ENCODE measurements at places on chromosomes 16 and 17. TPM values are rescaled to one million over a fixed set of nuclear protein-coding genes. Genes with fewer than 3 reads are reported as not detected.

GRCh38 chr17:9409878-9410277, 165.7 kb downstream of the STX8 start:
- no peak for DNase-seq

DNA sequence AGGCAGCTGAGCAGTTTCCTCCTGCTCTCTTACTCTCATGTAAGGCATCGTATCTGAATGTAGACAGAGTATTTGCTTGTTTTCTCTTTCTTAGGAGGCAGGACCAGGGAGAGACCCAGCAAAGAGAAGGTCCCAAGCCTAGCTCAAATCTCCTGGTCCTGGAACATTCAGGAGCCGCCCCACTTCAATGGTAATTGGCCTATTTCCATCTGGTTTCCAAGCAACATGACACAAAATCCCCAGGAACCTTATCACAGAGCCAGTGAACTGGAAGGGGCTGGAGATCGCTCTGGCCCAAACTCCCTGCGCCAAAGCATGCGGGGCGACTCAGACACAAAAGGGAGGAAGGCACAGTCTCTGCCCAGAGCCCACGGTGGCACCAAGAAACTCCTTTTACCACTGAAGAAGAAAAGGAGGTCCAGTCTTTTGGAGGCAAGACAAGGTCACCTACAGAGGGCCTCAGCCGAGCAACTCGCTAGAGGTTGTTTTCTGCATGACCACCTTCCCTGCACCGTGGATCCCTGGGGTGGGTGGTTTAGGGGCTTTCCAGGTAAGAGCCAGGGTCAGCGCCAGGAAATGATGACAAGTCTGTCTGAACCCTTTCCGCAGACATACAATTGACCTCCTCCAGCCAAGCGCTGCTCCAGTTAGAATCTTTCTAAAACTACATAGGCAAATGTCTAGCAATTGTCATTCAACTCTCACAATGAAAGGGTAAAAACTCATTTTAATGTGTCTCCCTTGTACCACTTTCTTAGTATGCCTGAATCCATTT, 394.7 kb downstream of the SOX9 start:
- DNase-seq = no peak

DNA sequence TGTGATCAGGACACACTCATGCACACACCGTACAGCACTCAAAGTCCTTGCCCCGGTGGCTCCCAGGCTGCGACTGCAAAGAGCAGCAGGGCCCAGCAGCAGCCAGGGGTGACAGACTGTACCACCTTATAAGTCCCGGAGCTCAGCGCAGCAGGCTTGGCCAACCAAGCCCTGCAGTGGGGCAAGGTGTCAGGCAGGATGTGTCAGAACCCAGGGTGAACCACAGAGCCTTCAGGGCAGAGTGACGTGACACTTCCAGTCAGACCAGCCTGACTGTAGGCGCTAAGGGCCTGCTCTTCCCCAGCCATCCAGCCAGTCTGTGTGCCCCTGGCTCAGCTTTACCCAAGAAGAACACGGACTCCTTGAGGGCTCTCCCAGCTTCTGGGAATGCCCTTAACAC, 204.1 kb downstream of the COPRS start:
- DNase-seq = peak; percentile 74

The CCDC154 gene
- 2.9 TPM for total RNA-seq

The NBR1 gene
- total RNA-seq = 46.0 TPM

DNA sequence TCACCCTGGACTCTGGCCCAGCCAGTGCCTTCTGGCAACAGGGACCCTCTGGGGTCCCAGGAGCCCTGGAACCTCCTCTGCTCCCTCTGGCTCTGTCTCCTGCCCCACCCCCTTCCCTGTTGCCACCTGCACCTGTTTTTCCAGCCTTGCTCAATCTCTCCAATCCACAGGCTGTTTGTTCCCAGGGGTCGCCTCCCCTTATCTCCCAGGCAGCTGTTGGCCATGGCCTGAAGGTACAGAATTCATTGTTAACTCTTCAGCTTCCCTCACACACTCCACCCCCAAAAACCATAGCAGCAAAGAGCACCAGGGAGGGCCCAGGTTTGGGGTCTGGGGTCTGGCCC, 39.3 kb upstream of the TOB1 start:
- no peak for DNase-seq

GRCh38 chr17:78343187-78343542, 16.7 kb downstream of the SOCS3 start:
- no peak for DNase-seq

GRCh38 chr17:61458000-61458399, 5.8 kb downstream of the TBX4 start:
- DNase-seq = no peak

The KRTAP9-2 gene
- not detected for total RNA-seq

DNA sequence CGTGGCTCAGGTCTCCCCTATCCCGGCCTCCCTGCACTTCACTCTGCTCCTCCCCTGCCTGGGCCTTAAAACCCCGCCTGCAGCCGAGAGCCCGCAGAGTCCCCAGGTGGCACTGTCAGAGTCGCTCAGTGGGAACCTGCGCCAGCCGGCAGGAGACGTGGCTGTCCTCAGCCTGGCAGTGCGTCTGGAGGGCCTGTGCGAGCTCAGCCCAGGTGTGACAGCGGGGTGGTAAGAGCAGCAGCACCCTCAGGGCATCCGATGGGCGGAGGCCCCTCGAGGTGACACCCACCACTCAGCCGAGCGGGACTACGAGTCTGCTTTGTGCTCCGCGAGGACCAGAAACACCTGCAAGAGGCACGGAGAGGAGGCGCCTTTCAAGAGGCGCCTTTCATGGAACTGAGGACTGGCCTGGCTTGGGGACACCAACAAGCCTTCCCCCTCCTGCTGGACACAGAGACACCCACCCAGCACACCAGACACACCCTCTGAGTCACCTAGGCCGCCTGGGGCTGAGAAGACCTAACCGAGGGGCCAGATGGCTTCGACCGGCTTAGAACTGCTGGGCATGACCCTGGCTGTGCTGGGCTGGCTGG, at the start of gene CLDN9:
CLDN9 (plus strand) TSS at position 96 of the 593 bp plus-strand sequence; CDS start at position 536, 440 bp downstream.
- DNase-seq = no peak

- DNase-seq = no peak
These were observed 469 bp downstream of the AMZ2 start for GRCh38 chr17:68248199-68248825.

The FZD2 gene
- 0.30 TPM for total RNA-seq

DNA sequence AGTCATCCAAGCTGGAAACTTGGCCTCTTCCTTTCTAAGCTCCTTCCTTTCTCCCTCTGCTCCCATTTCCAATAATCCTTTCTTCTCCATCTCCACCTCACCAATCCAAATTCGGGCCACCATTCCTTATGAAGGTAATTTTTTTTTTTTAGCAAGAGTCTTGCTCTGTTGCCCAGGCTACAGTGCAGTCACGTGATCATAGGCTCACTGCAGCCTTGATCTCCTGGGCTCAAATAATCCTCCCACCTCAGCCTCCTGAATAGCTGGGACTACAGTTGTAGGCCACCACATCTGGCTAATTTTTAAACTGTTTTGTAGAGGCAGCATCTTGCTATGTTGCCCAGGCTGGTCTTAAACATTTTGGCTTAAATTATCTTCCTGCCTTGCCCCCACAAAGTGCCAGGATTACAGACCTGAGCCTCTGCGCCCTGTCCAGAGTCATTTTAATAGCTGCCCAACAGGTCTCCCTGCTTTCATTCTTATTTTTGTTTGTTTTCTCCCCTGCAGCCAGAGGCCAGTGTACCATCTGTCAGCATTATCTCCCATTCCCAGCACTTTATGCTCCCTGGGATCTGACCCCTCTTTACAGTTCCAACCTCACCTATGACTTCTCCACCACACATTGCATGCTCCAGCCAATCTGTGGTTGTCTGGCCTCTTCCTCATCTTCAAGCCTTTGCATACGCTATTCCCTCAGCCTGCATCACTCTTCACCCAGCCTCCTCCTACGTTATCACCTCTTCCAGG, 2.3 kb upstream of the GP2 start:
- DNase-seq = no peak

DNA sequence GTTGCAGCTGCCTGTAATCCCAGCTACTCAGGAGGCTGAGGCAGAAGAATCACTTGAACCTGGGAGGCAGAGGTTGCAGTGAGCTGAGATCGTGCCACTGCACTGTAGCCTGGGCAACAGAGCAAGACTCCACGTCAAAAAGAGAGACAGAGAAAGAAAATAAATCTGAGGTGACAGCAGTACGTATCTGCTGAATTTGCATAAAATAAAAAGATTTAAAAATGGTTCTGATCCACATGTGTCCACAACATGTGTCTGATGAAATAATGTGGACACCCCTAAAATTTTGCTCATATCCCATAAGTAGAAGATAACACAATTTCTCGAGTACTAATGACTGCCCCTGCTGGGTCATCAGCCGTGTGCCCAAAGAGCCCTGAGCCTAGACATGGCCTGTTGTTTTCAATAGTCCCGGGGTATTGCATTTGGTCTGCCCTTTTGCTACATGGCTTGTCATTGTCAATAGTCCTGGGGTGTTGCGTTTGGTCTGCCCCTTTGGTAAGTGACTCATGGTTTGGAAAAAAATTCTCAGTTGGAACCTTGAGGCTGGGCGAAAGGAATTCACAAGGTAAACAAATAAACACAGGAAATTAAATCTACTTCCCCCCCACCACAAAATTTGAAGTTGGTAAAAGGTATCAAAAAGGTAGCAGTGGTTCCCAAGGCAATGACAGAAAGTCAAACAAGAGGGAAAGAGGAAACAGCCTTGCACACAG, 434.6 kb upstream of the MAF start:
- DNase-seq = no peak

The CMTM4 gene
- 1.2 TPM for total RNA-seq

GRCh38 chr17:66331038-66331816, 28.8 kb downstream of the PRKCA start:
- no peak for DNase-seq

The NEK8 gene
- 3.6 TPM for total RNA-seq

DNA sequence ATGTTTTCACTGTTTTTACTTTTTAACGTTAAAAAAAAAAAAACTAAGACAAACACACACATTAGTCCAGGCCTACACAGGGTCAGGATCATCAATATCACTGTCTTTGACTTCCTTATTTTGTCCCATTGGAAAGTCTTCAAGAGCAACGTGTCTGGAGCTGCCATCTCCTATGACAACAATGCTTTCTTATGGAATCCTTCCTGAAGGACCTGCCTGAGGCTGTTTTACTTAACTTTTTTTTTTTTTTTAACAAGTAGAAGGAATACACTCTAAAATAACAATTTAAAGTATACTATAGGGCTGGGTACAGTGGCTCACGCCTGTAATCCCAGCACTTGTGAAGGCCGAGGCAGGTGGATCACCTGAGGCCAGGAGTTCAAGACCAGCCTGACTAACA, 71.8 kb upstream of the BCAR1 start:
- DNase-seq = no peak

- no peak for DNase-seq
These were observed 9.0 kb downstream of the NLRC5 start for GRCh38 chr16:56998352-56998751.

DNA sequence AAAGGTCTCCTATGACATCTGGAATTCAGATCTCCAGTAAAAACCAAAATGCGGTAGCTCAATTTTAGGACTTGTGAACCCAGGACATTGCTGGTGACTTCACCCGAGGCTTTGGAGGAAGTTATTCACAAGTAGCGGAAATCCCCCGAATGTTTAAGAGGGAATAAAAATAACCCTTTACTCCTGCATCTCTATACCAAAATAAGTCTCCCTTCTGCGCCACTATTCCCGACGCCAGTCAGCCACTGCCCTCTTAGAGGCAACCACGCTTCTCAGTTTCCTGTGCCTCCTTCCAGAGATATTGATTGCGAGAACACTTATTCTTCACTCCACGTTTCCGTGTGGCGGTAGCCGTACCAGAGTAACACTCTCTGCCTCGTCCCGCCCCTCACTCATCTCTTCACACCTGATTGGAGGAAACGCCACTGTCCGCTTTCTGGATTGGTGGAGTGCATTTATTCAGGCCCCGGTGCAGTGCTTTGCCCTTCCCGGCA, 27.4 kb downstream of the EMP2 start:
- peak; percentile 54 for DNase-seq

The NPIPA3 gene
- not detected for total RNA-seq

- no peak for DNase-seq
These were observed 17.2 kb downstream of the ATP6V0A1 start for GRCh38 chr17:42475835-42476234.

The MYH2 gene
- total RNA-seq = not detected

GRCh38 chr17:4645642-4646041, 4.2 kb upstream of the ALOX15 start:
- no peak for DNase-seq

- DNase-seq = no peak
These were observed 74.4 kb downstream of the PCTP start for GRCh38 chr17:55825213-55825612.

DNA sequence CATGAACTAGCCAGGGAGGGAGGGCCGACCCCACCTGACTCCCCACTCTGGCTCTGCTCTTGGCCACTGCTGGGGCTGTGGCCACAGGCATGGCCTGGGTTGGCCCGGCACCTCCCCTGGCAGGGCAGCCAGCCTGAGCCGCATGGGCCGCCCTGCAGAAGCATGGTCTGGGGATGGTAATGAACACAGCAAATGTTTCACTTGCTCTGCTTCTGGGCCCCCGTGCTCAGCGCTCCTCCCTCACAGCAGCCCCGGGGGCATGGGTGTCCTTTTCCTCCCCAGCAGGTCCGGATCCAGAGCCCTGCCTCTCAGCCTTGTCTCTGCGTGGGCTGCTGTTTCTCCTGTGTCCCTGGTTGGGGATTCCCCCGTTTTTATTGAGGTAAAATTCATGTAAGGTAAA, 30.9 kb upstream of the KCNJ12 start:
- no peak for DNase-seq

DNA sequence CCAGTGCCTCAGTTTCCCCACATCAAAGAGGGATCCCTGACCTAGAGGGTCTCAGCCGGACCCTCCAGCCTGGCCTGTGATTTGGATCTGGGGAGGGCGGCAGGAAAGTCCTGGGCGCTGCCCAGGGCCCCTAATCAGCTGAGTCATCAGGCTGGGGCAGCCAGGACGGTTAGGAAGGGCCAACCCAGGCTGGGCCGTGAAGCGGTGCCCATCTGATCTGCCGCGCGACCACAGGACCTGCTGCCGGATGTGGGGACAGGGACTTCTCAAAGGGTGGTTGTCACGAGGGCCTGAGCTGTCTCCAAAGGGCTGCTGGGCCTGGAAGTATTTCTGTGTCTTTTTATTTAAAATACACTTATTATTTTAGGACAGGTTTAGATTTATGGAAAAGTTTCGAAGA, 4.4 kb downstream of the TPSAB1 start:
- DNase-seq = no peak

GRCh38 chr16:10817963-10818941, at the start of gene TVP23A:
TVP23A (minus strand) TSS chr16:10818794; CDS start chr16:10818493, 301 bp downstream.
- DNase-seq = no peak

The SOX8 gene
- total RNA-seq = 0.16 TPM

The WFDC1 gene
- total RNA-seq = not detected

GRCh38 chr17:73831699-73832098, 187.5 kb upstream of the SDK2 start:
- DNase-seq = no peak

DNA sequence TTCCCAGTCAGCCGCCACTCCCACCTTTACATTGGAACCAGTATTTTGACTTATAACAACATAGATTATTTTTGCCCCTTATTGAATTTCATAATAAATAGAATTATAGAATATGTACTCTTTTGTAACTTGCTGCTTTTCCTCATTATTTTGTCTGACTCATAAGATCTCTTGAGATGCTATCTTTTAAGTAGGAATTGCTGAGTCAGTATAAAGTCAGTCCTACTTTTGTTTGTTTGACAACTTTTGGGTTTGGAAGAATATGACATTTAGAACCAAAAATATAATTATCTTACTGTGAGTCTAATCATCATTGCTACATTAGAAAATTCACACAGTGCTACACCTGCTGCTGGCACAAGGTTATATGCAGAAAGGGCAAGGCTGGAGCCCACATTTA, 69.7 kb downstream of the STXBP4 start:
- DNase-seq = no peak
